MM.1S (cell line): ENCODE measurements at places on chromosomes 5 and 9.

GRCh38 chr9:114791736-114792135 lies 14.1 kb downstream of the TNFSF15 start:
- no peak for DNase-seq

DNA sequence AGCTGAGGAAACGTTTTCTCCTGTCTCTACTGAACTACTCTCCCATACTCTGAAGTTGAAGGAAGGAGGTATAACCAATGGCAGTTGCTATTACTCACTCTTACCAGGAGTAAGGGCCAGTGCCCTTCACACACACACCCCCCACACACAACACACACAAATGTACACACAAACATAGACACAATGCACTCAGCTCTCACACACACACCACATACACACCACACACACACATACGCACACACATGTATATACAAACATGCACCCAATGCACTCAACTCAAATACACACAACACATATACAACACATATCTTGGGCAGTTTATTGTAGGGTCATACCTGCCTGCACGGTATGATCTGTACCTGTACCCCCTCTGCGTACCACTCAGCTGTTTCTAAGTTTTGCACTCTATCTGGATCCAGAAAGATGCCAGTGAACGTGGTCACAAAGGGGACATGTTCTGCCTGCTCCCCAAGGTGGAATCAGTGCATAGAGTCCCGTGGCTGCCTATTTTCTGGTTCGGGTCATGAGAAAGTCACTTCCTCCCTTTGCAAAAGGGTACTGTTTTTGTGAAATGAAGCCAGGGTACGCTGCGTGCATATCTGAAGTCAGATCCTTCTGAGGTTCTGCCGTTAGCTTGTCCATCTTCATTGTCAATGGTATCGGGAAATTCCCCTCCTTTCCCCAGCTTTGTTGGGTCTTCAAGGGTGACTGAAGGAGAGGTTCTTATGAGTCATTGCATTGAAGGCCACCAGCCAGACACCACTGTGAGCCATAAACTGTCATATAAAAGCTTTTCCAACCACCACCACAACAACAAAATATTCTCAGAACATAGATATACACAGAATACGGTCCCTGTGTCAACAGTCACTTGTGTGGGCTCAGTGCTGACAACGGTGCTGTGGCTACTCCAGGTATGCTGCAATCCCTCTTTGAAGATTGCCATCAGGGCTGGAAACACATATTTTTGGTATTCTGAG lies 131.9 kb downstream of the UGCG start:
- DNase-seq, result no peak

DNA sequence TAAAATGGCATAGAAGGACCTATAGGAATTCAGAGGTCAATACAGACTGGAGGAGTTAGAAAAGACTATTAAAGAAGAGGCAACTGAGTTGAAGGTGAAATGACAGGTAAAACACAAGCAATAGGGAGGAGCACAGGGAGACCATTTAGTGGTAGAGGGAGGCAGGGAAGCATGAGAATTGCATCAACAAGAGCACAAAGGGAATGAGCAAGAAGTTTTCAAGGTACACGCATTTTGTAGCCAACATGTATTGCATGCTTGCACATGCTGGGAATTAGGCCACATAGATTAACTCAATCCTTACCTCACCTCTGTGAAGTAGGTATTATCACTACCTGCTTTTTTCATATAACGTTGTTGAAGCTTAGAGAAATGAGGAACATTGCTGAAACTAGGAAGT lies 42.3 kb downstream of the PLPP1 start:
- no peak for DNase-seq

GRCh38 chr5:142720641-142721271 lies 34.9 kb upstream of the FGF1 start:
- DNase-seq, result peak; percentile 46

GRCh38 chr9:13734601-13735000 lies 455.1 kb upstream of the MPDZ start:
- no peak for DNase-seq
